ENCODE measurements at places on chromosomes 6 and 20. TPM values are rescaled to one million over a fixed set of nuclear protein-coding genes. Genes with fewer than 3 reads are reported as not detected.

- H3K27me3 ChIP-seq = no peaks in the 10 kb centered on the region
- no peak overlapping the region for H3K27ac ChIP-seq
- H3K4me1 ChIP-seq = no peaks in the 10 kb centered on the region
- H3K36me3 ChIP-seq = no peaks in the 10 kb centered on the region
- no peak overlapping the region for H3K4me3 ChIP-seq
Observed at GRCh38 chr6:132096245-132096644, 145.1 kb upstream of the CCN2 start.

- no peaks in the 10 kb centered on the region for H3K36me3 ChIP-seq
- H3K27ac ChIP-seq = no peak overlapping the region
Observed at GRCh38 chr6:53825532-53826321, 30.9 kb downstream of the LRRC1 start.

DNA sequence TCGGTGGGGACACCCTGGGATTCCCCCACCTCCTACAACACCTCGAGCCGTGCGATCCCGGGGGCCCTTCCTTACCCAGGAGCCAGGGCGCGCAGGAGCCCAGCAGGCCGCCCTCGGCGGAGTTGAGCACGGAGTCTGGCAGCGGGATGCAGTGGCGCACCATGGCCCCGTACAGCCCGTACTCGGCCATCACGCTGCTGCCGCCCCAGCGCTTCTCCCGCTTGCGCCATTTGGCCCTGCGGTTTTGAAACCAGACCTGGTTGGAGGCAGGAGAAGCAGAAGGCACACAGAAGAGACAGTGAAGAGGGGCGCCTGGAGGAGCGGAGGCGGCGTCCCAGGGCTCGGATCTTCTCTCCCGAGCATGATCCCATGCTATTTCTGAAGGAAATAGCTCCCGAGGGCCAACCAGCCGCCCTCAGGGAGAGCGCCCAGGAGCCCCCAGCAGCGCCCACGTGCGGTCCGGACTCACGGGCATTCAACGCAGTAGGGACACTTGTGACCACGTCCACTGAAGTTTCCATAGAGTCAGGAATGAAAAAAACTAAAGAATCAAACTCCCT, 4.3 kb downstream of the VSX1 start:
- no peak overlapping the region for H3K27ac ChIP-seq
- DNase-seq = peak; percentile 17
- no peak overlapping the region for H3K4me3 ChIP-seq
- H3K36me3 ChIP-seq = no peaks in the 10 kb centered on the region

The PSORS1C1 gene
- not detected for total RNA-seq

- no peaks in the 10 kb centered on the region for H3K27me3 ChIP-seq
- peak overlapping the region; percentile 84 for H3K27ac ChIP-seq
- DNase-seq = peak; percentile 80
- peaks cover 29% of the 10 kb centered on the region for H3K4me1 ChIP-seq
- peaks cover under 1% of the 10 kb centered on the region for H3K36me3 ChIP-seq
Observed at GRCh38 chr6:167047554-167047953, 48.4 kb downstream of the CEP43 start.

DNA sequence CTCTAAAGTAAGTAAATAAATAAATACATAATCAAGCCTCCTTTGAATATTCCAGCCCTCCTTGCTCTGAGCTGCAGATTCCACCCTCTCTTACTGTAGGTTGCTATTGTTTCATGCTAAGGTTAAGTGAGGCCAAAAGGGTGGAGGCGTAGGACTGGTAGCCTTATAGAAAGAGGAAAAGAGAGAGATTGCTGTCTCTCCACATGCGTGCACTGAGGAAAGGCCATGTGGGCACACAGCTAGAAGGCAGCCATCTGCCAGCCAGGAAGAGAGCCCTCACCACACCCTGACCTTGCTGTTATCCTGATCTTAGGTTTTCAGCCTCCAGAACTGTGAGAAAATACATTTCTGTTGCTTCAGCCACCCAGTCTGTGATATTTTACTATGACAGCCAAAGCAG, 87.4 kb upstream of the SHLD1 start:
- peaks cover 11% of the 10 kb centered on the region for H3K4me1 ChIP-seq
- no peaks in the 10 kb centered on the region for H3K36me3 ChIP-seq
- no peak overlapping the region for H3K27ac ChIP-seq
- no peak overlapping the region for H3K4me3 ChIP-seq
- no peaks in the 10 kb centered on the region for H3K27me3 ChIP-seq

GRCh38 chr6:14190191-14190928, 72.8 kb downstream of the CD83 start:
- no peak overlapping the region for H3K4me3 ChIP-seq
- peaks cover 2% of the 10 kb centered on the region for H3K27me3 ChIP-seq
- H3K36me3 ChIP-seq = no peaks in the 10 kb centered on the region
- no peaks in the 10 kb centered on the region for H3K4me1 ChIP-seq
- no peak for DNase-seq
- no peak overlapping the region for H3K27ac ChIP-seq

DNA sequence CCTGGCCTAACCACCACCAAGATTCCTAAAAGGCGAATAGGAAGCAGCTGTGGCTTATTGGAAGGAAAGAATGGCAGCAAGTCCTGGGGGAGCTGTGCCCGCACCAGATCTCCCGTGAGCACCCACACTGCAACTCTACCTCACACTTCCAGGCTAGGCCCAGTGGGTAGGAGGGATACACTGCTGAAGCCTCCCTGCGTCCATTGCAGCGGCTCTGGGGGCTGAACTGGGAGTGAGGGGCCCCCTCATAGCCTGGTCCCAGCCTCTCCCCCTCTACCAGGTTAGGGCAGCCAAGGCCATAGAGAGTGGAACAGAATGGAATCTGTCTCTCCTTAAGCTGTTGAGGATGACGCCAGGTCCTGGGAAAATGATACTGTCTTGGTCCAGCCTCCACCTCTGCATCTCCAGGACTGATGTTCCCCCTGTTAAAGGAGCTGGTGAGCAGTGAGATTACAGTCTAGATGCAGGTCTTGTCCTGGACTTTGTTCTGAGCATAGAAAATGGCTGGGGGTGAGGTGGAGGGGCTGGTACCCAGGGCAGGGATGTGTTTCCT, 11.3 kb downstream of the CNPY3 start:
- H3K27me3 ChIP-seq = no peaks in the 10 kb centered on the region
- peaks cover 36% of the 10 kb centered on the region for H3K36me3 ChIP-seq

The CGA gene
- total RNA-seq = not detected

The GSTA2 gene
- not detected for total RNA-seq

GRCh38 chr6:135170238-135170637, 10.9 kb upstream of the MYB start:
- peaks cover 29% of the 10 kb centered on the region for H3K4me1 ChIP-seq
- no peaks in the 10 kb centered on the region for H3K36me3 ChIP-seq
- peak overlapping the region; percentile 27 for H3K4me3 ChIP-seq

- H3K27me3 ChIP-seq = no peaks in the 10 kb centered on the region
- H3K27ac ChIP-seq = no peak overlapping the region
- peaks cover 3% of the 10 kb centered on the region for H3K4me1 ChIP-seq
- H3K36me3 ChIP-seq = no peaks in the 10 kb centered on the region
- DNase-seq = no peak
Observed at GRCh38 chr6:139336488-139336887, 38.0 kb downstream of the CITED2 start.

The DNAAF9 gene
- total RNA-seq = 1.4 TPM

The RPP40 gene
- total RNA-seq = 9.5 TPM

The CALHM6 gene
- total RNA-seq = 10.9 TPM

DNA sequence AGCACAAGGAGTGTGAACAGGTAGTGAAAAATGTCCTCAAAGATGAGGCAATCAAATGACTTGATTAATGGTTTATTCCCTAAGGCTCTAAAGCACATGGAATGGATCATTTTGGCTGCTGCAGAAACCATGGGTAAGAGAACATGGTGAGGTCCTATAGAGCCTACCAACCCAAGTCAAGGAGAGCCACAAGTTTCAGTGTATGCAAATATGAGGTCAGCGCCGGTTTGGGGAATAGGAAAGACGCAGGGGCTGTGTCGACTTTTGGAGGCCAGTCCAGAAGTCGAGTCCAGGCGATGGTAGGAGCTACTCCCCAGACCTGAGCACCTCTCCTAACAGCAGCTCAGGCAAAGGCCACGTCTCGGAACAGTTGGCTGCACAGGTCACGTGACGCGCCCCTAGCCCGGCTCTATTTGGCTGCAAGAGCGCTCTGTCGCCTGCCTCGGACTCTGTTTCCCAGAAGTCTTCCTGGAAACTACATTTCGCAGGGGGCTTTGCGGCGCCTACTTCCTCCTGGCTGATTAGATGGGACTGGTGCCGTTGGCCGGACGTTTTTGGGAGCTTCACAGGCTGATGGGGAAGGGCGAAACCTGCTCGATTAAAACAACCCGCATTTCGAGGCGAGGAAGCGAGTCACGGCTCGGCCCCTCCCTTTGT, 74.4 kb upstream of the CHD6 start:
- peaks cover 2% of the 10 kb centered on the region for H3K27me3 ChIP-seq
- peak overlapping the region; percentile 90 for H3K4me3 ChIP-seq
- H3K4me1 ChIP-seq = peaks cover 14% of the 10 kb centered on the region
- DNase-seq = peak; percentile 87

The COL9A1 gene
- not detected for total RNA-seq

The OR2J2 gene
- not detected for total RNA-seq

- DNase-seq = no peak
- no peaks in the 10 kb centered on the region for H3K4me1 ChIP-seq
- peaks cover 12% of the 10 kb centered on the region for H3K27me3 ChIP-seq
- no peak overlapping the region for H3K4me3 ChIP-seq
Observed at GRCh38 chr6:138175596-138175995, 13.9 kb downstream of the ARFGEF3 start.

- peak; percentile 85 for DNase-seq
- H3K27ac ChIP-seq = peak overlapping the region; percentile 90
- no peaks in the 10 kb centered on the region for H3K27me3 ChIP-seq
- peaks cover 74% of the 10 kb centered on the region for H3K4me1 ChIP-seq
- peaks cover 31% of the 10 kb centered on the region for H3K36me3 ChIP-seq
Observed at GRCh38 chr6:12051861-12052368, 39.8 kb downstream of the HIVEP1 start.

The CAP2 gene
- not detected for total RNA-seq

DNA sequence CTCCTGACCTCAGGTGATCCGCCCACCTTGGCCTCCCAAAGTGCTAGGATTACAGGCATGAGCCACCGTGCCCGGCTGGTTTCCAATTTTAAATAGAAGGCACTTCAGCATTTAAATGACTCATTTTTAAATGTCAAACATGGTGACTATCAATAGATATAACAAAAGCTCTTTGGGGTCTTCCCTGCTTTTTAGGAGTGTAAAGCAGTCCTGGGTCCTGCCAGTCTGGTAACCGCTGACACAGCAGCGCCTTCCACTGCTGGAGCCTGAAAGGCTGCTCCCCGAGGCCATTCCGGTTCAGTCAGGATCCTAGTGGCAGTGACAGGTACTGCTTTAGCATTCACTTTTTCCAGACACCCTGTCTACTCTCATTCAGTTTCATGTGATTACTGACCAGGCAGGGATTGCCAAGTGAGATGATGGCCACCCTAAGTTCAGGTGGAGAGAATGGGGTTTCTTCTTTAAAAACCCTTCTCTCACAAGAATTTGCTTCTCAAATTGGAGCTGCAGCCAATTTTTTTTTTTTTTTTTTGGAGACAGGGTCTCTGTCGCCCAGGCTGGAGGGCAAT, 5.1 kb downstream of the DIDO1 start:
- H3K27ac ChIP-seq = peak overlapping the region; percentile 90
- H3K27me3 ChIP-seq = no peaks in the 10 kb centered on the region
- peaks cover 33% of the 10 kb centered on the region for H3K36me3 ChIP-seq
- peak; percentile 89 for DNase-seq
- peaks cover 74% of the 10 kb centered on the region for H3K4me1 ChIP-seq

The OPRM1 gene
- not detected for total RNA-seq

DNA sequence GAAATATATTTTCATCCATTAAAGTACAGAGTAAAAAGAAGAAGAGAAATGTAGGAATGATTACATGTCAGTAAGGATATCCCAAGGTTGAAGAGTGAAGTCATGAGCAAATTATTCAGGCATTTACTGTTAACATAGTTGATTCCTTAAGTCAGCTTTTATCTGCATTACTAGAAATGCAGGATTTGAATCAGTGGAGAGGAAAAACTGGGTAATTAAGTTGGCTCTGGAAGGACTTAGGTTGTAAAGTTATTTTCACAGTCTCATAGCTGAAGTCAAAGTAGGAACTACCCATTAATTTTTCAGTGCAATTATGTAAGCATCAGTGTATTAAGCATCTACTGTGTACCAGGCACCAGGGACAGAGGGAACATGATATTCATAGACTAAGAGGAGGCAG, 7.8 kb downstream of the NAA20 start:
- peaks cover 52% of the 10 kb centered on the region for H3K36me3 ChIP-seq
- no peak for DNase-seq
- no peak overlapping the region for H3K4me3 ChIP-seq

DNA sequence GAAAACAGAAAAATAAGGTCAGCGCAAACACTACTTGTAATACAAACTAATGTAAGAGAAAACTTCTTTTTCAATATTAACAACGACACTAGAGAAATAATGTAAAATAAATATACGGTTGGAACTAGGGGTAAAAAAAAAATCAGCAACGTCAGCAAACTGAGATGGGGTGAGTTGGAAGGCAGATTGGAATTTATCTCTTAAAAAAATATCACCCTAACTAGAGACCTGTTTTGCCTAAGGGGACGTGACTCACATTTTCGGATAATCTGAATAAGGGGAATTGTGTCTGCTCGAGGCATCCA, 705 bp upstream of the UTRN start:
- H3K4me3 ChIP-seq = peak overlapping the region; percentile 78
- DNase-seq = no peak
- H3K27ac ChIP-seq = peak overlapping the region; percentile 26
- H3K27me3 ChIP-seq = peaks cover 18% of the 10 kb centered on the region

GRCh38 chr20:59652381-59652780, 48.0 kb downstream of the PHACTR3 start:
- no peak overlapping the region for H3K27ac ChIP-seq
- no peak overlapping the region for H3K4me3 ChIP-seq

GRCh38 chr6:159043947-159044346, 844 bp downstream of the TAGAP start:
- peak overlapping the region; percentile 100 for H3K27ac ChIP-seq
- peaks cover 60% of the 10 kb centered on the region for H3K36me3 ChIP-seq
- peaks cover 57% of the 10 kb centered on the region for H3K4me1 ChIP-seq

GRCh38 chr6:7786214-7786661, 60.3 kb downstream of the BMP6 start:
- H3K4me3 ChIP-seq = no peak overlapping the region
- H3K27ac ChIP-seq = no peak overlapping the region
- H3K27me3 ChIP-seq = peaks cover 12% of the 10 kb centered on the region

- no peak overlapping the region for H3K4me3 ChIP-seq
- H3K27me3 ChIP-seq = peaks cover 1% of the 10 kb centered on the region
- no peaks in the 10 kb centered on the region for H3K36me3 ChIP-seq
- DNase-seq = no peak
- H3K27ac ChIP-seq = no peak overlapping the region
- H3K4me1 ChIP-seq = no peaks in the 10 kb centered on the region
Observed at GRCh38 chr20:32006841-32007786, 3.1 kb upstream of the CCM2L start.

- peaks cover 2% of the 10 kb centered on the region for H3K36me3 ChIP-seq
- peak; percentile 46 for DNase-seq
- peaks cover 3% of the 10 kb centered on the region for H3K27me3 ChIP-seq
- H3K4me1 ChIP-seq = peaks cover 43% of the 10 kb centered on the region
Observed at GRCh38 chr6:119076173-119076572, 2.3 kb downstream of the FAM184A start.

Measured in activated CD8-positive, alpha-beta T cell treated with anti-CD3 and anti-CD28 coated beads for 36 hours (primary cell).